ENCODE measurements at places on chromosomes 12 and 14. TPM values are rescaled to one million over a fixed set of nuclear protein-coding genes. Genes with fewer than 3 reads are reported as not detected.

Gene FOXG1
- total RNA-seq: not detected

Gene ADAMTS20
- total RNA-seq: not detected

- no peak for DNase-seq
- no peak overlapping the region for H3K4me3 ChIP-seq
- H3K4me1 ChIP-seq: no peaks in the 10 kb centered on the region
These were observed 88.8 kb downstream of the DICER1 start for GRCh38 chr14:95068521-95068920.

DNA sequence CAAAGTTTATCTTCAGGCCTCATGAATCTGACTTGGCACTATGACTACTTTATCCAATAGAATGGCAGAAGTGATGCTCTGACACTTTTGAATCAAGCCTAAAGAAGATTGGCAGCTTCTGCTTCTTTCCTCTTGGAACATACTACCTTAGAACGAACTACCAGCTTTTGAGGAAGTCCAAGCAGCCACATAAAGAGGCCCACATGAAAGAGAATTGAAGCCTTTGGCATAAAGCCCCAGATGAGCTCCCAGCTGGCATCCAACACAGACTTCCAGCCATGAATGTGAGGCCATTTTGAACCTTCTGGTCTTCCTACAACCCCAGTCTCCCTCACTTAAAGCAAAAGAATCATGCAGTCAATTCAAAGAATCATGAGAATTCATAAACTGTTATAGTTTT, 65.8 kb downstream of the EEA1 start:
- no peak overlapping the region for H3K4me3 ChIP-seq
- no peaks in the 10 kb centered on the region for H3K4me1 ChIP-seq
- no peaks in the 10 kb centered on the region for H3K36me3 ChIP-seq
- DNase-seq: no peak
- no peaks in the 10 kb centered on the region for H3K27me3 ChIP-seq
- no peak overlapping the region for H3K27ac ChIP-seq

DNA sequence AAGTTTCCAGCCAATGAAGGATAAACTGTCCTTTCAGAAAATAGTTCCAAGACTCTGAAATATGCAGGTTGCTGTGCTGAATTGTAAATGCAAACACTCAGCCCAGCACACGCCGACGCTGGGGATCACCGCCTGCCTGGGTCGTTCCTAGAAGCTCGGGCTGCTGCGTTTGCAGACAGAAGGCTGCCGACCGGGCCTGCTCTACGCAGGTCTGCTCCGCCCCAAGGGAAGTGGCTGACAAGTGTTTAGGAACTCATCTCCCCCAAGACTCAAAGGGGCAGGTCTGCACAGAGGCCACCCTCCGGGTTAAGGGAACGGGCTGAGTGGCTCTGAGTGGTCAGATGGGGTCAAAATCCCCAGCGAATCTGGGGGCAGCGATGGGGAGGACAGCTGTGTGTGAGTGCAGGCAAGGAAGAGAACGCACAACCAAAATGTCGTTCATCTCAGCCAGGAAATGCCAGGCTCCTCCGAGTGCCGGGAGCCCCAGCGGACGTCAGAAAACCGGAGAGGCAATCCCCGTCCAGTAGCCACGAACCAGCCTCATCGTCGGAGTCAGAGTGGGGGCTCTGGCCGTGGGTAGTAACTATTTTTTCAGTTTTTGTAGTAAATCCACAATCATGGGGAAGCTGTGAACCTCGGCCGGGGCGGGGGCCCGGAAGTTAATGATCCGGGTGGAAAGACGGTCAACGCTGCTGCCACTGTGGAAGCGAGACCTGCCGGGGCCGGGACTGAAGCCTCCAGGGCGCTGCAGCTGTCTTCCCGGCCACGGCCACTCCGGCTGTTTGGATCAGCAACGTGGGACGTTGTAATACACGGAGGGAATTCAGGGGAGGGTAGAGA, 6.0 kb downstream of the GALNT9 start:
- H3K4me3 ChIP-seq: no peak overlapping the region
- no peaks in the 10 kb centered on the region for H3K36me3 ChIP-seq

GRCh38 chr12:94145191-94145983, 3.0 kb upstream of the PLXNC1 start:
- H3K27ac ChIP-seq: no peak overlapping the region
- no peaks in the 10 kb centered on the region for H3K36me3 ChIP-seq
- no peak overlapping the region for H3K4me3 ChIP-seq
- no peak for DNase-seq
- no peaks in the 10 kb centered on the region for H3K27me3 ChIP-seq
- no peaks in the 10 kb centered on the region for H3K4me1 ChIP-seq

DNA sequence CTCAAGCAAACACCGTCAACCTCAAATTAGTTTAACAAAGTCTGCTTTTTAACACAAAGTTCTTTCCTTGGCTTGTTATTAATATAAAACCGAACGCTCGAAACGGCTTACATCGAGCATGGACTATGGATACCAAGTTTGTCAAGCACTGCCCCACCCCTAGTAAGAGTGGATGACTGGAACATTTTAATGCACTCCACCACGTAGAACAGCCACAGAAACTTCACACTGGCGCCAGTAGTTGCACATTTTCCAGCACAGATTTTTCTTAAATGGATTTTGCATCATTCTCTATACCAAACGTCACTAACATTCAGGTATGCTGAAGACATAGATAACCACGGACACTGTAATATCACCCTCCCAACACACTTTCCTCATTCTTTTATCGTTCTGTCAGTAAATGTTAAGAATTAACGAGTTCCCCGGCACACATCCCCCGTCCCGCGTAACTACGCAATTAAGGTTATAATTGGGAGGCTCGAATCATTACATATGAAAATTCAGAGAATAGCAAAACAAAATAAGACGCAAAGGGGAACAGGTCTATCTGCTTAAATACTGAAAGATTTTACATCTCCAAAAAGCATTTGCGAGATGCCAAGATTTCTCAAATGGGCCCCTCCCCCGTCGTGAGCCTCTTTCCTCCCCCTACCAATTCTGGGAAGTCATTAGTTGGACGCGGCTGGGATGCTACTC, 990 bp downstream of the FERMT2 start:
- peaks cover 9% of the 10 kb centered on the region for H3K4me1 ChIP-seq
- peak overlapping the region; percentile 59 for H3K4me3 ChIP-seq
- DNase-seq: no peak
- H3K36me3 ChIP-seq: no peaks in the 10 kb centered on the region

DNA sequence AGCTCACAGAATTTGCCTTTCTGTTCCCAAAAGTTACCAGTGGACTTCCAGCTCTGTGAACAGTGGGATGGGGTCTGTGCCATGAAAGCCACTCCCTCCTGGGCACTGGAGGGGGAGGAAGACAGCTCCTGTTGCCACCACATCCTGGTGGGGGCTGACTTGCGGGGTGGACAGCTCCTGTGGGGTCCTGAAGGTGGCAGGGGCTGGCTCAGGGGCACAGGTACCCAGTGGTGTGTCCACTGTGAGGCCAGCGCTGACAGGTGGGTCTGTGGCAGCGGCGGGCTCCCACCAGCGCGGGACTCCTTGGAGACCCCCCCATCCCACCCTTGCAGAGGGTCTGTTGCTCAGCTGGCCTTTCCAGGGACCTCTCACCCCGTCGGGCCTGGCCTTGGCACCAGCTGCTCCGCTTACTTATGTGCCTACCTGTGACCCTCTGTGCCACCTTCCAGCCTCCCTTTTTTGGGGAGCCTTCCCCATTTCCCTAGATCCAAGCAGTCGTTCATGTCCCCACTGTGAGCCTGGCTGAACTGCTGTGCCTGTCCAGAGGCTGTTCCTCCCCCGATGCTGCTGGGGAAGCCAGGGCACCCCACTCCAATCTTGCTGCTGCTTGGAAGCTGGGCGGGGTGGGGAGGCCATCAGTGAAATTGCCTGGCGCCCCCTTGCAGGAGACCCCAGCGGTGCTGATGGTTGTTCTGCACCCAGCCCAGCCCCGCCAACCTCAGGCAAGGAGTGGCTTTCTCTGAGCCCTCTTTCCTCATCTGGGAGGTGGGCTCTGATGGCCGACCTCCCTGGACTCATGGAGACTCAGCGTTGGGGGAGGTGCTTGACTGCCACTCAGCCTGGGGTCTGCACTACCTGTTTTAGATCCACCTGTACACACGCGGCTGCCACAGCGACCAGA, 2.2 kb downstream of the TEDC1 start:
- DNase-seq: peak; percentile 45
- H3K4me1 ChIP-seq: peaks cover 22% of the 10 kb centered on the region
- no peak overlapping the region for H3K27ac ChIP-seq
- H3K4me3 ChIP-seq: no peak overlapping the region
- H3K36me3 ChIP-seq: no peaks in the 10 kb centered on the region

- H3K27ac ChIP-seq: no peak overlapping the region
- DNase-seq: no peak
- H3K27me3 ChIP-seq: no peaks in the 10 kb centered on the region
- H3K36me3 ChIP-seq: no peaks in the 10 kb centered on the region
These were observed 211.9 kb upstream of the BMP4 start for GRCh38 chr14:54168489-54168888.

- no peaks in the 10 kb centered on the region for H3K27me3 ChIP-seq
- no peak for DNase-seq
- H3K27ac ChIP-seq: no peak overlapping the region
- H3K36me3 ChIP-seq: no peaks in the 10 kb centered on the region
These were observed 31.5 kb upstream of the SYNDIG1L start for GRCh38 chr14:74457565-74457895.

- H3K27me3 ChIP-seq: peaks cover 21% of the 10 kb centered on the region
- peak overlapping the region; percentile 54 for H3K4me3 ChIP-seq
- peak; percentile 78 for DNase-seq
- H3K27ac ChIP-seq: peak overlapping the region; percentile 72
- H3K36me3 ChIP-seq: no peaks in the 10 kb centered on the region
These were observed 2.2 kb downstream of the MMP17 start for GRCh38 chr12:131830335-131830913.

Gene RIPK3
- 45.2 TPM for total RNA-seq

DNA sequence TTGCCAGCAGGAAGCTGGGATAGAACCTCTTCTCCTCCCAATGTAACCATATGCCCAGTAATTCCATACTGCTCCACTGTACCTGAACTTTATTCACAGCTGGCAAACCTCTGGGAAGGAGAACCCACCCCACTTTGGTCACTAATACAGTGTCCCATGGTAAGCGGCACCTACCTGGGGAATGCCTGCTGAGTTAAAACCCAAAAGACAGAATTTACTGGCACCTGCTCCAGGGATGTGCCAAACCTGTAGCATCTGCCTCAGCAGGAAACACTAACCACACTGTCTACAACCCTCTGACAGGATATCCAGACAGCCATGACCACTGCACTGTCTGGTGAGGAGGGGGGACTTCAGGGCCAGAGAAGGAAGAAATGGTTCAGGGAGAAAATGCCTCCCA, 26.6 kb downstream of the DDX24 start:
- no peaks in the 10 kb centered on the region for H3K27me3 ChIP-seq
- no peak for DNase-seq
- no peak overlapping the region for H3K4me3 ChIP-seq
- H3K36me3 ChIP-seq: peaks cover 97% of the 10 kb centered on the region
- H3K27ac ChIP-seq: no peak overlapping the region
- peaks cover 9% of the 10 kb centered on the region for H3K4me1 ChIP-seq

DNA sequence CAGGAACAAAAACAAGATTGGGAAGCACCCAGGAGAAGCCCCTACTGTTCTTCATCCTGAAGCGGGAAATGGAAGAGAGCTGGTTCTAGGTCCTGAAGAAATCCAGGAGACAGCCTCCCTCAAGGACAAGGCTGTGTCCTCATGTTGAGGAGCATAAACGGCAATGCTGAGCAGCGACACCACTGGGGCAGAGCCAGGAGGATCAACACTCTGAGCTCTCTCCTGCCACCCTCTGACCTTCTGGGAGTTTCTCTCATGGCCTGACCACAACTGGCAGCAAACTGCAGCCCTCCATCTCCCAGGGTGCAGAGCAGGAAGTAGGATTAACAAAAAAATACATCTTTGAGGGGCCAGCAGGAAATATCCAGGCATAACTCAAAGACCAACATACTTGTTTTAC, 1292.2 kb upstream of the TMEM132C start:
- no peak for DNase-seq
- no peak overlapping the region for H3K4me3 ChIP-seq
- no peaks in the 10 kb centered on the region for H3K27me3 ChIP-seq
- H3K36me3 ChIP-seq: no peaks in the 10 kb centered on the region

GRCh38 chr14:51353901-51354300, 113.9 kb downstream of the TMX1 start:
- H3K27ac ChIP-seq: no peak overlapping the region
- H3K4me1 ChIP-seq: no peaks in the 10 kb centered on the region
- no peak for DNase-seq
- H3K27me3 ChIP-seq: no peaks in the 10 kb centered on the region
- no peak overlapping the region for H3K4me3 ChIP-seq

DNA sequence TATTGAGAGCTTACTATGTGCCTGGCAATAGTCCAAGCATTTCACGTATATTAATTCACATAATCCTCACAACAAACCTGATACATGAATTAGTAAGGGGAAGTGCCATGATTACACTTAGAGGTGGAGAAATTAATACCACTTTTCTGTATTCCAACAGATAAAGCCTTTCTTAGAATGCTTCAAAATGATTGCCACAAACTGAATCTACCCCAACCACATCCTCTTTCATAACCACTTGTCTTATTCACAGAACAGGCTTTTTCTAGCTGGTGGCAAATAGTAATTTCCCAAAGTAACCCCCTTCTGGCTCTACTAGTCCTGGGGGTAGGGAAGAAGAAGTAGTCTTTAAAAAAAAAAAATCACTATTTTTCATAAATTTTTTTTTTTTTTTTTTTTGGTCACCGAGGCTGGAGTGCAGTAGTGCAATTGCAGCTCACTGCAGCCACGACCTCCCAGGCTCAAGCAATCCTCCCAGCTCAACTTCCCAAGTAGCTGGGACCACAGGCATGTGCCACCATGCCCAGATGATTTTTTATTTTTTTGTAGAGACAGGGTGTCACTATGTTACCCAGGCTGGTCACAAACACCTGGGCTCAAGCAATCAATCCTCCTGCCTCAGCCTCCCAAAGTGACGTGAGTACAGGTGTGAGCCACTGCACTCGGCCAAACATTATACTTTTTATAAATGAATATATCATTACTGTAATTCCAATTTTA, 59.0 kb upstream of the ARID2 start:
- no peaks in the 10 kb centered on the region for H3K27me3 ChIP-seq
- peak overlapping the region; percentile 11 for H3K27ac ChIP-seq
- H3K4me3 ChIP-seq: no peak overlapping the region
- no peak for DNase-seq

GRCh38 chr12:31605531-31605930, 14.6 kb upstream of the DENND5B start:
- no peaks in the 10 kb centered on the region for H3K36me3 ChIP-seq

GRCh38 chr12:111733340-111733915, 33.3 kb upstream of the ALDH2 start:
- H3K36me3 ChIP-seq: no peaks in the 10 kb centered on the region
- H3K4me1 ChIP-seq: no peaks in the 10 kb centered on the region
- no peak overlapping the region for H3K27ac ChIP-seq

Gene SEL1L
- total RNA-seq: 57.1 TPM

DNA sequence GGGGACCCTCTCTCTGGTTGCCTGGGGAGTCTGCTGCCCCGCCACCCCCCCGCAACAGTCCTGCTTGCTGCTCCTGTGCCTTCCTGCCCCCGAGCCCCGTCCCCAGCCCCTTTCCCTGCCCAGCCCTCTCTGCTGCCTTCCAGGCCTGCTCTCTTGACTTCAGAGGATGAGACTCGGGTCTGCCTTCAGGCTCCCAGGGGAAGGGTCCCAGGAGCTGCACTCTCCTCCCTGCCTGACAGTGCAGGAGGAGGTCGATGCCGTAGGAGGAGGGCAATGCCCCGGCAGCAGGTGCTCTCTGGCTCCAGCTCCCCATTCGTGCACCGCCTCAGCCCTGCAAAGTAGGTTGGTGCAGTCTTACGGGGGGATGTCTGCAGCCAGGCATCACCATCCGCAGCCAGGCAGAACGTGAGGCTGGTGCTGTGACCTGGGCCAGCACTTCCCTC, 185.1 kb upstream of the C14orf180 start:
- no peak for DNase-seq
- H3K27me3 ChIP-seq: no peaks in the 10 kb centered on the region
- H3K36me3 ChIP-seq: no peaks in the 10 kb centered on the region
- H3K4me1 ChIP-seq: peaks cover 26% of the 10 kb centered on the region

Measured in Peyer's patch (tissue), 4 donors.